ENCODE measurements at places on chromosomes 11 and 22. TPM values are rescaled to one million over a fixed set of nuclear protein-coding genes. Genes with fewer than 3 reads are reported as not detected.

GRCh38 chr11:31812383-31813381 lies 1.6 kb upstream of the PAX6 start:
- DNase-seq, result no peak

- no peak for DNase-seq
These were observed 864.2 kb downstream of the FAM181B start for GRCh38 chr11:81869351-81870065.

GRCh38 chr22:29629903-29630516 lies 26.6 kb downstream of the NF2 start:
- no peak for DNase-seq

DNA sequence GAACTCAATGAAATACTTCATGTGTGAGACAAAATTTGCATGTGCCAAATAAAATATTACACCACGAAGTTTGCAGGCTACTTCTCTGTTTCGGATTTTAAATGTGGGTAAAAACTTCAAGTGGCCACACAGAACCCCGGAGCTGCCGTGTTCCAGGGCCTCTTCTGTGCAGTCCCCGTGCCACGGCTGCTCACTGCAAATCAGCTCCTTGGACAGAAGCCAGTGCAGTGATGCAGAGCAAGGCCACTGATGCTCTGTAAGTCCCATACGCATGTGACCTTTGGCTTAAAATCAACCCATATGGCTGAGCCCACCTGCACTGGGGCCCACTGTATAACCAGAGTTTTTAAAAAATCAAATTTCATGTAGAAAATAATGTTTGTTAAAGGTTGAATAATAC lies 1309.4 kb downstream of the TBC1D22A start:
- no peak for DNase-seq

PRR5 gene
- 5.6 TPM for total RNA-seq

DNA sequence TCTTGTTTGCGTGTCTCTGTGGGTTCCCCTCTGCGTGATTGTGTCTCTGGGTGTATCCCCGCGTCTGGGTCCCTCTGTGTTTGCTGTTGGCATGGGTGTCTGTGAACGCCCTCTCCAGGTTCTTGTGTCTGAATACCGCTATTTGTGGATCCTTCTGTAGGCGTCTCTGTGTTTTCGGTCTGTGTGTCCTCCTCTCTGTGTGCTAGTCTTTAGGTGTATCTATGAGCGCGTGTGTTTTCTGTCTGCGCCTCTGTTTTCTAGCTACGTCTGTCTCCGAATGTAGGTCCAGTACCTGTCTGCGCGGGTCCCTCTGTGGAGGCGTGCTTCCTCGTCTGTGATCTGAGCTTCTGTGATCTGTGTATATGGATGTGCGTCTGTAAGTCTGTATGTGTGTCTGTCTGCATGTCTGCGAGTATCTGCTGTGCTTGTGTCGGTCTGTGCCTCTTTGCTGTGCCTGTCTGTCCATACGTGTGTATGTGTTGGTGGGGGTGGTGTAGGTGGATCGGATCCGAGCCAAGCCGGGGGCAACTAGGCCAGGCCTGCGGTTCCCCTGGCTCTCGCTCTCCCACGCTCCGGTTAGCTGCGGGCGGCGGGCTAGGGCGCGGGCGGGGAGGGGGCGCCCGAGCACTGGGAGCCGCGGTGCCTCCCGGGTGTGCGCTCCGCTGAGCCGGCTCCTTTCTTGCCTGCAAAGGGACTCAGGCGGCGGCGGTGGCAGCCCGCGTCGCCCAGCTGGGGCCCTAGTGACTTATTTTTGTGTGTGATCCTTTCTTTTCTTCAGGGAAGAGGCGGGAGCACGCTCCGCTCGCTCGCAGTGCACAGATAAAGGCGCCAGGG lies 105.3 kb upstream of the E2F8 start:
- no peak for DNase-seq

F2 gene
- total RNA-seq, result not detected
